Right atrium auricular region (tissue), 2 donors: ENCODE measurements at places on chromosomes 12 and 14. TPM values are rescaled to one million over a fixed set of nuclear protein-coding genes. Genes with fewer than 3 reads are reported as not detected.

Gene NGB
- not detected for total RNA-seq

DNA sequence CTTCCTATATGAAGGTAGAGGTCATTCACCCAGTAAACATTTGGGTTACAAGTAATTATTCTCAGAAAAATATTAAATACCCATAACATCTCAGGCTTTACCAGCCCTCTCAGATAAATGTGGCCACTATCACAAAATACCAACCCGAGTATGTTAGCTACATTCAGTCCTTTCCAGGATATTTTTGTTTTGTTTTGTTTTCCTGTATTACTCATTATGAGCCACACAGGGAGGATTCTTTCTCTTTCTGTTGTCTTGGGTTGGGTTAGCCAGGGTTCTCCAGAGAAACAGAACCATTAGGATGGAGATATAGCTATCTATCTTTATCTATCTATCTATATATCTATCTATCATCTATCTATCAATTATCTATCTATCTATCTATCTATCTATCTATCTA lies 947.6 kb upstream of the MDGA2 start:
- H3K27me3 ChIP-seq, result no peaks in the 10 kb centered on the region
- no peak overlapping the region for H3K27ac ChIP-seq
- no peak for DNase-seq
- H3K4me3 ChIP-seq, result no peak overlapping the region
- no peaks in the 10 kb centered on the region for H3K36me3 ChIP-seq
- no peaks in the 10 kb centered on the region for H3K4me1 ChIP-seq

DNA sequence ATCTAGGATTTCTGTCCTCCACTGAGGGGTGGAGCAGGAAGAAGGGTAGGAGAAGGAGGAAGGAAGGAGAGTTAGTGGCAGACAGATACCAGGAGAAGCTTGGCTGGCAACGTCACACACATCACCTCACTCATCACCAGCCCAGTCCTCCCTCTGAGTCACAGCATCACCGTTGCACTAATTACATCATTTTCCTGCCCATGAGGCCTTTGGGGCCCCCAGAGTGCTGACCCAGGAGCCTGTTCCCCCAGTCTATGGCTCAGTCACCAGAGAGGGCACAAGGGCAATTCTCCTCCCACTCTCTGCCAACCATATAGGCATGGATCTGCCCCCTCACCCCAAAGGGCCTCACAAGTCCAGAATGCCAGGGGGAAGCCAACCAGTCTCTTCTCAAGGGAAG lies 4.6 kb downstream of the RND1 start:
- H3K36me3 ChIP-seq, result no peaks in the 10 kb centered on the region
- H3K27me3 ChIP-seq, result no peaks in the 10 kb centered on the region
- no peak for DNase-seq

- H3K4me3 ChIP-seq, result no peak overlapping the region
- no peak overlapping the region for H3K27ac ChIP-seq
- no peak for DNase-seq
- no peaks in the 10 kb centered on the region for H3K27me3 ChIP-seq
These were observed 168.0 kb downstream of the DACT1 start for GRCh38 chr14:58805605-58806409.

- no peaks in the 10 kb centered on the region for H3K36me3 ChIP-seq
- no peaks in the 10 kb centered on the region for H3K27me3 ChIP-seq
- peak within 1 kb of the TSS; percentile 69 for H3K4me3 ChIP-seq
- DNase-seq, result no peak
- no peak within 1 kb of the TSS for H3K27ac ChIP-seq
- H3K4me1 ChIP-seq, result no peaks in the 10 kb centered on the region
These were observed at the start of gene RAB15 for GRCh38 chr14:64971943-64972791. RAB15 (minus strand) TSS chr14:64972336; CDS start chr14:64972076, 260 bp downstream.

GRCh38 chr14:77763316-77763715 lies 2.4 kb upstream of the SNW1 start:
- no peaks in the 10 kb centered on the region for H3K36me3 ChIP-seq
- H3K4me3 ChIP-seq, result no peak overlapping the region
- DNase-seq, result no peak
- H3K27ac ChIP-seq, result no peak overlapping the region
- no peaks in the 10 kb centered on the region for H3K27me3 ChIP-seq

GRCh38 chr12:93819050-93819491 lies 141.9 kb downstream of the CRADD start:
- H3K4me1 ChIP-seq, result no peaks in the 10 kb centered on the region
- H3K27me3 ChIP-seq, result no peaks in the 10 kb centered on the region
- H3K27ac ChIP-seq, result peak overlapping the region; percentile 71
- DNase-seq, result peak; percentile 90
- H3K4me3 ChIP-seq, result no peak overlapping the region

Gene FIGNL2
- total RNA-seq, result 0.19 TPM

- H3K27me3 ChIP-seq, result no peaks in the 10 kb centered on the region
- H3K36me3 ChIP-seq, result no peaks in the 10 kb centered on the region
- H3K4me1 ChIP-seq, result no peaks in the 10 kb centered on the region
- H3K4me3 ChIP-seq, result no peak overlapping the region
These were observed 72.4 kb downstream of the MAP1LC3B2 start for GRCh38 chr12:116631619-116632018.

Gene C1S
- 232 TPM for total RNA-seq

- DNase-seq, result no peak
- H3K27ac ChIP-seq, result no peak overlapping the region
- H3K4me3 ChIP-seq, result no peak overlapping the region
- no peaks in the 10 kb centered on the region for H3K36me3 ChIP-seq
These were observed 275.9 kb downstream of the RPS29 start for GRCh38 chr14:49310298-49310697.

Gene KNTC1
- total RNA-seq, result 2.2 TPM

- H3K36me3 ChIP-seq, result no peaks in the 10 kb centered on the region
- peak overlapping the region; percentile 79 for H3K4me3 ChIP-seq
- peak overlapping the region; percentile 100 for H3K27ac ChIP-seq
- peak; percentile 86 for DNase-seq
- no peaks in the 10 kb centered on the region for H3K27me3 ChIP-seq
- H3K4me1 ChIP-seq, result peaks cover 64% of the 10 kb centered on the region
These were observed 2.9 kb upstream of the SETD1B start for GRCh38 chr12:121800694-121801594.

DNA sequence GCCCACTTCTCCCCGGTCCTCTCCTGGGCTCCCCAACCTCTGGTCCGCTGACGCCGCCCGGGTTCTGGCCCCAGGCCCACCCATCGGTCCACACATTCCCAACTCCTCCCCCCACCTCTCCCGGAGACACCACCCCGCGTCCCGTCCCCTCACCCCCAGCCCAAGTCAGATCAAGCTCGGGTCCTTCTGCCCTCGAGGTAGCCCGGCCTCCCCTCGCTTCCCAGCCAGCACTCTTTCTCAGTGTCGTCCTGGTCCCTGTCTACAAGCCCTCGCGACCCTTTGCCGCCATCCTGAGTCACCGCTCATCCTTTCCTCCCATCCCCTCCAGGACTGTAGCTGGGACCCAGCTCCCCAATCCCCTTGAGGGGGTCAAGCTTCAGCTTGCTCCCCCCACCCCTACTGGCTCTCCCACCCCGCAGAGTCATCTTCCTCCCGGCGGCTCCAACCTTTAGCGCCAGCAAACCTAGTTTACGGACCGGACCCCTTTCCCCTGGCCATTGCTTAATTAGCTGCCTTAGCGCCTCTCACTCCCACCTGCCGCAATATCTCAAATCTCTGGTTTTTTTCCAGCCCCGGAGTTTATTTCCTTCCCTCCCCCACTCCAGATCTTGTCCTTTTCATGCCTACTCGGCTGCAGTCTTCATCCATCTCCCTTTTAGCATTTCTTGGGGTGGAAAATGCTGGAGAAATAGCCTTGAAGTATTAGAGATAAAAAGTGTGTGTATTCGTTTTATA lies 1.1 kb downstream of the PPP4R4 start:
- H3K27ac ChIP-seq, result no peak overlapping the region
- no peak for DNase-seq
- H3K36me3 ChIP-seq, result no peaks in the 10 kb centered on the region
- H3K4me3 ChIP-seq, result peak overlapping the region; percentile 72
- no peaks in the 10 kb centered on the region for H3K27me3 ChIP-seq

DNA sequence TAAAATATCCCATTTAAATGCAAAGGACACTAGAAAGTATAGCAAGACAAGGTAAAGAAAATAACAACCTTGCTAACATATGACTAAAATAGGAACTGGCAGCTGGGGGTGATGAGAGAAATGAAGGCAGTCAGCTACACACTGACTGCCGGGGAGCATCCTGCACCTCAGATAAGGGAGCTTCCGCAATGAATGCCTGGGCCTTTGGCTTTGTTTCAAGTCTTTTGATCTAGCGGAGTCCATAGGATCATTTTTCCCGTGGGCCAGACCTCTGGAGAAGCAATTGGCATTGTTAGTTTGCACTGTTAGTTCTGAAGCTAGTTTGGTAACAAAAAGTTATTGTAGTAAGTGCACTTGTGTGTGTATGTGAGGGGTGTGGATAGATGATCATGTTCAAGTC lies 639.9 kb downstream of the DIO2 start:
- no peak for DNase-seq
- no peaks in the 10 kb centered on the region for H3K4me1 ChIP-seq
- H3K27me3 ChIP-seq, result no peaks in the 10 kb centered on the region

DNA sequence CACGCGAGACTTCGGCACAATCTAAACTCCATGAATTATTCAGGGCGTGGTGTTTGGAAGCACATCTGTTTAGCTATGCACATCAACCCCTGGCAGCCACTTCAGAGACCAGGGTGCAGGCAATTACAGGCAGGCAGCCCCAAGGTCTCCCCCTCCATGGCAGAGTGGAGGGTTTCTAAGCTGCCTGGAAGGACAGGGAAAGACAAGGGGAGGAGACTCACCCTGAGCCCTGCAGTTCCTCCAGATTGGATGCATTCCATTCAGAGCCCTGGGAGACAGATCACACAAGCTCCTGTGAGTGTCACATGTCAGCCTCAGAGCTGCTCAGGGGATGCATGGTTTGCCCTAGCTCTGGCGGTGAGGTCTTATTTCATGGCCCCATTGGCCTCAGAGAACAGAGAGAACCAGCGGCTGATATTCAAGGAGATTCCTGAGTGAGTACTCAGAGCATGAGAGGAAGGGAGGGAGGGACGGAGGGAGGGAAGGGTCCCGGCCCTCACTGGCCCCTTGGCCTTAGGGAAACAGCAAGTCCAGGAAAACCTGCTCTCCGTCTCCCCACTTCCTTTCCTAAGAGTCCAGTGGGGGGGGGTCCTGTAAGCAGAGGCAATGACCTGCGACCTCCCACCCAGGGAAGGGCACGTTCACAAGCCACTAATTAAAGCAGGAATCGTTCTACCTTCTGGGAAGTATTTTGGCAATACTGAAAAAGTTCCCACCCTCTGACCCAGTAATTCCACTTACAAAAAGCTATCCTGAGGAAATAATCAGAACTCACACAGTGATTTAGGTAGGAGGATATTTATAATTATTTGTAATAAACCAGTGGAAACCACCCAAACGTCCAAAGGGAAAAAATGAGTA lies 55.1 kb downstream of the SSH1 start:
- peak overlapping the region; percentile 92 for H3K27ac ChIP-seq
- no peaks in the 10 kb centered on the region for H3K27me3 ChIP-seq
- no peaks in the 10 kb centered on the region for H3K4me1 ChIP-seq
- peak overlapping the region; percentile 28 for H3K4me3 ChIP-seq
- DNase-seq, result peak; percentile 69

Gene RPS6KA5
- 9.6 TPM for total RNA-seq

Gene INHBC
- not detected for total RNA-seq

- no peak overlapping the region for H3K27ac ChIP-seq
- no peak for DNase-seq
- H3K36me3 ChIP-seq, result no peaks in the 10 kb centered on the region
- H3K4me3 ChIP-seq, result no peak overlapping the region
- no peaks in the 10 kb centered on the region for H3K27me3 ChIP-seq
These were observed 39.1 kb downstream of the IQSEC3 start for GRCh38 chr12:105696-106095.

DNA sequence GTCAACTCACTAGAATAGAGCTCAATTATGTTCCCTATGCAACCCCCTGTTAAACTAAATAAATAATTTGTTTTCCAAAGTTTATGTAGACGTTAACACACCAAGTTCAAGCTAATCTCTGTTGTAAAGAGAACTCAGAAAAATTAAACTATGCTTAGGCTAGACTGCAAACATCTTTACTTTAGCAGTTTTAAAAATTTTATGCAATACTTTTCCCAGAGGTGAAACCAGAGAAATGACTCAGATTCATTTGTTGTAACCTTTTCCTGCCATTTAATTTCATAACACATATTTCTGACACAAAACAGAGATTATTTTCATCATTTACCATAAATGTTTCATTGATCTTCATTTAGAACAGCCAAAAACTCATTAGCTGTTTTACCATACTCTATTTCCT lies 27.4 kb downstream of the ABCC9 start:
- no peak overlapping the region for H3K27ac ChIP-seq
- H3K36me3 ChIP-seq, result no peaks in the 10 kb centered on the region
- DNase-seq, result no peak

Gene KCNMB4
- total RNA-seq, result 3.2 TPM

GRCh38 chr12:24057920-24058476 lies 108.5 kb upstream of the SOX5 start:
- H3K4me1 ChIP-seq, result no peaks in the 10 kb centered on the region
- DNase-seq, result no peak
- no peaks in the 10 kb centered on the region for H3K36me3 ChIP-seq
- no peak overlapping the region for H3K27ac ChIP-seq
- no peak overlapping the region for H3K4me3 ChIP-seq

DNA sequence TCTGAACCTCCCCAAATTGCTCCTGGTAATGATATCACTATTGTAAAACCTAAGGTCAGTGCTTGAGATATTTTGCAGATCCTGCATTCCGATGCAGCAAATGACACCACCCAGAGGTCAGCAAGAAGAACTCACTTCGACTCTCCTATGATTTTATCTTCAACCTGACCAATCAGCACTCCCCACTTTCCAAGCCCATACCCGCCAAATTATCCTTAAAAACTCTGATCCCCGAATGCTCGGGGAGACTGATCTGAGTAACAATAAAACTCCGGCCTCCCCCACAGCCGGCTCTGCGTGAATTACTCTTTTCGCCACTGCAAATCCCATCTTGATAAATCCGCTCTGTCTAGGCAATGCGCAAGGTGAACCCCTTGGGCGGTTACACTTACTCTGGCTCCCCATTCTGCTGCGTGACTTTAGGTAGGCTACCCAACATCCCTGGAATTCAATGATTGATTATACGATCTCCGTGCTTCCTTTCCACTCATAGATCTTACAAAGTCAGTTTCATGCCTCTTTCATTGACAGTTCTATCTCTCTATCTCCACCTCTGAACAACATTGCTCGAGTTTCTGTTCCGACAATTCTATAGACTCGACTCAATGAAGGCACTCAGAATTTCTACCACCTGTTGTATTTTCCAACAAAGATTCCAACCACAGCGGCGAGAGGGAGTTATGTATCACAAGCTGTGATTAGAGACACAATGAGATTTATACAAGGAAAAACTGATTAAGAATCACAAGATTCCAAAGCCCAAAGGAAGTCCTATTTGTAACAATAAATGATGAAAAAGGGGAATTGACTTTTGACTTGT lies 939 bp downstream of the NPC2 start:
- H3K36me3 ChIP-seq, result peaks cover 8% of the 10 kb centered on the region
- H3K4me3 ChIP-seq, result peak overlapping the region; percentile 78
- H3K27me3 ChIP-seq, result no peaks in the 10 kb centered on the region
- peak overlapping the region; percentile 96 for H3K27ac ChIP-seq
- no peaks in the 10 kb centered on the region for H3K4me1 ChIP-seq

Gene MAGOHB
- total RNA-seq, result 6.2 TPM

Gene FGF6
- total RNA-seq, result not detected
